ENCODE measurements at places on chromosomes 11 and 22.

DNA sequence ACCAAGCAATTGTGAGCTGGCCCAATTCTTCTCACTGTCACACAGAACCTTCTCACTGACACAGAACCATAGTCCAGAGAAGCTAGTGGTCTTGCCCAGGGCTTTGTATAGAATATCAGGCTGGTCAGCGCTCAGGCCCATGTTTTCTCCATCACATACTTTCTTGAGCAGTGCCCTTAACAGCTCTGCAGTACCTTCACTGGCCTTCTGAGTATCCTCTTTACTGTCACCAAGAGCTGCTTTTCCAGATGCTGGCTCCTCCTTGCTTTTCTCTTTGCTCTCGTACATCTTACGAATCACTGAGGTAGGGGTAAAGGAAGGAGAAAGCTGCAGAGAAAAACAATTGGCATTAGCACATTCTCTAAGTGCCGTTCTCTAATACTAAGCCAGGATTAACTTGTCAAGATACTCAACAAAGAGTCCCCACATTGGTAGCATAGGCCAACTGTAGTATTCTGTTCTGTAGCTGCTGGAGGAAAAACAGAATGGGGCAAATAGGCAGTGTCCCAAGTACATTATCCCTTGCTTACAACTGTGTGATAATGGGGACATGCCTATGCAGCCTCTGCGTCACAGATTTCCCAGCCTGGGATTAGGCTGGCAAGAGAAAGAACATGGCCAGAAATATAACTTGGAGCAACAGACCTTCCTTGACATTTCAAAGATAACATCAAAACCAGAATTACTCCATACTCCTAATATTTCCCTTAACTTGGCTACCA, 43.5 kb downstream of the DRG1 start:
- no peak for DNase-seq

DNA sequence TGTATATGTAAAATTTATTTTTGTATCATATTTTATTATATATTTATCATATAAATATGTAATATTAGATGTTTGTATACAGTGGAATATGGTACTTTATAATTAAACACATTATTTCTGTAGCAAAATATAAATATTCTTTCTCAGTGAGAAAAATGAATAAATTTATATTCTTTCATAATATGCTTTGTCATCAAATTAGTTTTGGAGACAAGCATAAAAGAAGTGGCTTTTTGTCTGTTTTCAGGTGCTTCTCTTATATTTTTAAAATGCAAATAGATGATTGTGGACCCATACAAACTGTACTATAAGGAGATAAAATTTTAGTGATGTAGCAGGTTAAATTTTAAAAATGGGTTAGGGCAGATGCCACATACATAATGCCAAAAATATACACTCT, 222.4 kb upstream of the CNTN5 start:
- no peak for DNase-seq

- no peak for DNase-seq
Observed at GRCh38 chr22:27128461-27129085, 471.2 kb downstream of the MIAT start.

GRCh38 chr11:36212564-36213392, 76.4 kb downstream of the COMMD9 start:
- DNase-seq, result no peak

DNA sequence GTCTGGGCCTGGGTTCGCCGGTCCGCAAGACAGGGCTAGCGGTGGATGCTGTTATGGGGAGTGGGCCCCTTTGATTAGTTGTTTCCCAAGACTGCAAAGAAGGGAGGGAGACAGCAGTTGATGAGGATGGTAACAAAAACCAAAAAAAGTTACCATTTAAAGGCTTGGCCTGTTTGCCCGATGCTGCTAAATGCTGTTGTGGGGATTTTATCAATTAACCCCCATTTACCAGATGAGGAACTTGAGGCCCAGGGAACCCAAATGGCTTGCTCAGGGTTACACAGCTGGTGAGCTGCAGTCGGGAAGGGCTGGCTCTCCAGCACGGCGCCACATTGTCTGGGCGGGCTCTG, 3.4 kb downstream of the TRPT1 start:
- DNase-seq, result no peak

- DNase-seq, result no peak
Observed at GRCh38 chr11:113664069-113664980, 41.8 kb downstream of the TMPRSS5 start.

- no peak for DNase-seq
Observed at GRCh38 chr11:14186046-14186775, 172.8 kb downstream of the RRAS2 start.

- DNase-seq, result no peak
Observed at GRCh38 chr22:50058906-50059880, 1.1 kb upstream of the TTLL8 start.

DNA sequence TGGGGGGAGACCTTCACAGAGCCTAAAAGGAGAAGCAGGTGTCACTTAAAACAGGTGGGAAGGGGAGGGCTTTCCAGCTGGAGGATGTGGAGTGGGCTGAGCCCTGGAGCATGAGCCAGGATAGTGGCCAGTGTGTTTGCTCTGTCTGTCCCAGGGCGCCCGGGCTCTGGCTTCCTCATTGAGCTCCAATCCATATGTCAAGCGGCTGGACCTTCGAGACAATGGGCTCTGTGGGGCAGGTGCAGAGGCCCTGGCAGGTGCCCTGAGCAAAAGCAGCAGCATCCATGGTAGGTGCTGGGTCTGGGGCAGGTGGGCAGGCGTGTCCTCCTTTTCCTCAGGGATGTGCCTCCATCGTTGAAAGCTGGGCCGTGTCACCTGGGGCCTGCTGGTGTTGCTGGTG, 2.0 kb downstream of the LRRC74B start:
- DNase-seq, result no peak

GRCh38 chr11:57116654-57117053, 65.1 kb upstream of the LRRC55 start:
- DNase-seq, result no peak

DNA sequence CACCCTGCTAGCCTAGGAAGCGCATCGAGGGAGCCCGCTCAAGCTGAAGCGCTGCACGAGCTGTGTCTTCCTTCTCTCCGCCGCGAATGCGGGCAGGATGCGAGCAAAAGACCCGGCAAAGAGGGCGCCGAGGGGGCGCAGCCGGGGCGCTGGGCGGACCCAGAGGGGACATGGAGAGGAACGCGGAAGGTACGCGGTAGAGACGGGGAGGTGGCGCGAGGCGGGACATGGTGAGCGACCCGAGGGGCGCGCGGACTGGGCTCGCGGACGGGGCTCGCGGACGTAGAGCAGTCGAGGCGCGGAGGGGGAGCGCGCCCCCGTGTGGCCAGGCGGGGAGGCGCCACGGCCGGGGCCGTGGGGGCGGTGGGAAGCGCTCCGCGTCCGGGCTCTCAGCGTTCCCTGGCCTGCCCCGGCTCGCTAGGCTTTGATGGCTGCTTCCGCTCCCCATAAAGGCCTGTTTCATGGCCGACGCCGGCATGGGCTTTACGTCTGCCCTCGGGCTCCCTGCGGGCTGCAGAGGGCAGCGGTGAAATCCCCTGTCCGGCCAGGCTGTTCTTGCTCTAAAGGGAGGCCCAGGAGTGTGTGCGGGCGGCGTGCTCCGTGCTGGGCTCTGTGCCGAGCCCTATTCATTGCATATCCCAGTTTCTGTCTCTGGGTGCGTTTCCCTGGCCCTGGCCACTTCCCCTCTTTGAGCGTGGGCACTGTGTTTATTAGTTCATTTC, 31.2 kb upstream of the TRIM29 start:
- peak; percentile 55 for DNase-seq

DNA sequence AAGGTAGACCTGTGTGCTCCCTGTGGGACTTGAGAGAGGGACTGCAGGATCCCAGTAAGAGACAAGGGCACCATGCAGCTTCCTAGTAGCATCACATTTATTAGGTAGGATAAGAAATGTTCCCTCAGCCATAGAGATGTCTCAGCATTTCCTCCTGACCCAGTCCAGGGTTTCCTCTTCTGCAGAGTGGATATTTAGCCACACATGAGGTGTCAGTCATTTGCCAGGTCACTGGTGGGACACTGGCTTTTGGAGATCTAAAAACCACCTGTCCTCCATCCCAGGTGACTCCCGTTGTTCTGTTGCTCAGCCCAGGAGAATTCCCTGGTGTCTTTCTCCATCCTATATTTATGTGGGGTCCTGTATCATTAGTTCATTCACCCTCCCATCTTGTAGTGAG, 117.5 kb upstream of the NNMT start:
- no peak for DNase-seq

DNA sequence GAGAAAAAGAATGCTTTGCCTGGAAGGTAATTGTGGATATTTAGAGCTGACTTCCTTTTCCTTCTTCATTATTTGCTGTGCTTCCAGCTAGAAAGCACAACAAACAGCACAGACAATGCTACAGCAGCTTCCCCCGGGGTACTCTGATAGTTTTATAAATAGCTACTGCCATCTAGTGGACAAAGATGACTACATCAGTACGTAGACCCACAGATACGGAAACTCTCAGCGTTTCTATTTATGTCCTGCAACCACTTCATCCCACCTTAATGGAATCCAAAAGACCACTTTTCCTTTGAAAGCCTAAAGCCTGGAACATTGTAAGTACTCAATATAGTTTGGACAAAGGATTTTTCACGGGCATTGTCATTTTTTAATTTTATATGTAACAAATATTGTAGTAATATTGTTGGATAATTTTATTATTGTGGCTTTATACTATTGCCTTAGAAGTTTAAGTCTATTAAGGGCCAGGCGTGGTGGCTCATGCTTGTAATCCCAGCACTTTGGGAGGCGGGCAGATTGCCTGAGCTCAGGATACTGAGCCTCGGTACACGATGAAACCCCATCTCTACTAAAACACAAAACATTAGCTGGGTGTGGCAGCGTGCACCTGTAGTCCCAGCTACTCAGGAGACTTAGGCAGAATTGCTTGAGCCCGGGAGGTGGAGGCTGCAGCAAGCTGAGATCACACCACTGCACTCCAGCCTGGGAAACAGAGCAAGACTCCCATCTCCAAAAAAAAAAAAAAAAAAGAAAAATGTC, 7.5 kb downstream of the HSPA8 start:
- DNase-seq, result no peak
